GM23338 (cell line): ENCODE measurements at places on chromosomes 1 and 21.

DNA sequence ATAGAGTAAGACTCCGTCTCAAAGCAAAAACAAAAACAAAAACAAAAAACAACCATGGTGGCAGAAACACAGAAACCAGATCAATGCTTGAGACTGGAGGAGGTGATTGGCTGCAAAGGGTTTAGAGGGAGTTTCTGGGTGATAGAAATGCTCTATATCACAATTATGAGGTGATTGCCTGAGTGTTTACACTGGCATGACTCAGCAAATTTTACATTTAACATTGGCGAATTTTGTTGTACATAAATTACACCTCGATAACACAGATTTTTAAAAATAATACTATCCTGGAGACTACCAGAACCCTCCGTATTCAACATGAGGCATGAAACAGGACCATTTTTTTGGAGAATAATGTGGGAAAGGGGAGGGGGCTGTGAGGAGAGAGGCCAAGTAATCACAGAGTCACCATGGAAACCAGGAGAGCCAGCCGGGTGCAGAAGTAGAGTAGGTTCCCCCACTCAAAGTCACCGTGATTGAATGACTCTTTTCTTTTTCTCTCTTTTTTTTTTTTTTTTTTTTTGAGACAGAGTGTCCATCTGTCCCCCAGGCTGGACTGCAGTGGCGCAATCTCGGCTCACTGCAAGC, 24.3 kb downstream of the HEYL start:
- peak; percentile 41 for DNase-seq

DNA sequence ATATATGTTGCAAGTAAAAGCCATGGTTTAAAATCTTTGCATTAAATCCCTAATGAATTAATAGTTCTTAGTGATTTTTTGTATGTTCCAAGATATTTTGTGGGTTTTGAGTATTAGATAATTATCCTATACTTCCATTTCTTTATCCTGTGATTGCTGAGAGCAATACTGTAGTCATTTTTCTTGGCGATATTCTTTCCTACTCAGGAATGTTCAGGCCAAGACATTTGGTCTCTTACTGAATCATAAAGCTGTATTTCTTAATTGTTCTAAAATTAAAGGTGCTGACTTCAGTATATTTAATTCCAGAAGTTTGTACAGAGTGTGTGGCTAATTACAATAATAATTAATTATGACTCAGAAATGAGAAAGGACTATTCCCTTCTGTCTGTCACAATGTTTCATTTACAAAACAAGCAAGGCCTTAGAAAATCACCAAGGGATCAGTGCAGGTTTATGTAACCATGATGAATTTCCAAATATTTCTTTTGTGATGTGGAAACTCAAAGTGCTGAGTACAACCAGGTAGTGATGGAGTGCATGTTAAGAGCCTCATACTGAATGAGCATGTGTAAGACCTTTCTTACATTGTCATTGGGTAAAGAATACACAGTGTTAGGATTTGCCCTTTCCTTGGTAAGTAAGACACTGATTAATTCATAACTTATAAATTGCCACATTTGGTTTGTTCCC, 161.2 kb downstream of the HMCN1 start:
- no peak for DNase-seq

- DNase-seq: peak; percentile 17
These were observed 2.1 kb downstream of the TESK2 start for GRCh38 chr1:45488666-45489377.

DNA sequence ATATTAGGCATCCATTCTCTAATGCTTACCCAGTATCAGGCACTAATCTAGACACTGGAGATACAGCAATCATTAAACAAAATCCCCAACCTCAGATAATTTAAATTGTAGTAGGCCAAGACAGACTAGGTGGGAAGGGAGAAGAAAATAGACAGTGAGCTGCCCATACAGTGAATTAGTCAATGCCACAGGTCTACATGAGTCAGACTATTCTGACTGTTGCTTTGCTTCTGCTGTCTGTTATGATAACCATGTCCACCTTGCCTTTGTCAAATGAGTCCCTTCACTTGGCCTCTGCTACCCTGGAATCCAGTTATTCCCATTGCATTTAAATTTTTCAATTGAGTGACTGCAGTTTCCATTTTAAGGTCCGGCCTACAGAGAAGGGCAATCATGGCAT, 59.5 kb downstream of the PIK3R3 start:
- no peak for DNase-seq

GRCh38 chr1:187516874-187517273, 688.1 kb downstream of the PLA2G4A start:
- DNase-seq: no peak
